ENCODE measurements at places on chromosomes 1 and 21.

DNA sequence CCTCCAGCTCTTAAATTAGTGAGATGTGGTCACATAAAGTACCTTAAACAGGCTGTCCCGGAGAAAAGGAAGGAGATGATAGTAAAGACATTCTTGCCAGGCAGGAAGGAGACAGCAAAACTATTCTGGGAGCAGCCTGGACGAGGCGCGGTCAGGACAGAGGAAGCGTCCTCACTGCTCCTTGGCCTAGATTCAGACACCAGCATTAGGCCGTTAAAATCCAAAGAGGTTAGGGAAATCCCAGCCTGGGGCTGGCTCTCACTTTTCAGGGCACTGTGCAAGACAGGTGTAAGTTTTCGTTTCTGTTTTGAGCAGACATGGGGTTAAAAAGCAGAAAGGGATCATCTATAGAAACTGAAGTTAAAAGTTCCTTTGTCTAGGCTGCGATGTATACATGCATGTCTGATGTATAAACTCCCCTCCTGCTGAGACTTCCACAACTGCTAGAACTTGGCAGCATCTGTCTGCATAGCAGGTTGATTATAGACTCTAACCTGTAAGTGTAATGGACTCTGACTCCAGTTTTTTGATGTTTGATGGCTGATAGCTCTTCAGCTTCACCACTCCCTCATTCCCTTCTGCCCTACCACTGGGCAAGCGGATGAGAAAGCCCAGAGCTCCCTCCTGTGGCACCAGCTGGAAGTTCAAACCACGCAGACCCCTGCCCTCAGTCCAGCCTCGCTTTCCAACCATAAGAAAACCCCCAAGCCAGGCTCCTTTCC, 21.5 kb downstream of the STPG1 start:
- DNase-seq = peak; percentile 79

GRCh38 chr1:199102239-199102638, 463.4 kb downstream of the PTPRC start:
- peak; percentile 8 for DNase-seq

DNA sequence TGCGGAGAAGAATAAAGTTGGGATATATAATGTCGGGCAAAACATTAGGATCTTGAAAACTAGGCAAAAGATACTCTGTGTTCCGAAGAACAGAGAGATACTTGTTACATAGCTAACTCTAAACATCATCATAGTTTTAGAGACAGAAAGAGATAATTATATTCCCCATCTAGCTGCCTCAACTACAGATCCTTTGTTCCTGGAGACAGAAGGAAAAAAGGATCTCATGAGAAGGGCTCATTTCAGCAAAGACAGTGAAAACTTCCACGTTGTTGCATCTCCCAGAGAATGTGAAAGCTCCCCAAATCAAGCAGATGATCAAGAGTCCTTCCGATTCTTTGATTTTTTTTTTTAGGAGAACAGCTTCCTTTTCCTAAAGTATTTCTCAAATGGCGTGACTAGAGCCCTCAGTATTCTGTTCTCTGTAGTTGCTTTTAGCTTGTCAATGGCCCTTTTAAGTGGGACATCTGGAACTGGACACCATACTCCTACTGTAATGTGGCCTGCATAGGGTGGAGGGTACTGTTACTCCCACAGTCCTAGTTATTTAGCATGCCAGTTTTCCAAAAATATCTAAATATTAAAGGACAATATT, 1048.2 kb downstream of the TTLL7 start:
- no peak for DNase-seq

- DNase-seq = no peak
Observed at GRCh38 chr1:189936861-189937260, 540.8 kb downstream of the BRINP3 start.

GRCh38 chr1:118249641-118250040, 64.6 kb upstream of the SPAG17 start:
- DNase-seq = no peak

- DNase-seq = no peak
Observed at GRCh38 chr1:2789164-2789985, 12.1 kb downstream of the TTC34 start.

- no peak for DNase-seq
Observed at GRCh38 chr1:156922986-156923669, 2.7 kb downstream of the LRRC71 start.

DNA sequence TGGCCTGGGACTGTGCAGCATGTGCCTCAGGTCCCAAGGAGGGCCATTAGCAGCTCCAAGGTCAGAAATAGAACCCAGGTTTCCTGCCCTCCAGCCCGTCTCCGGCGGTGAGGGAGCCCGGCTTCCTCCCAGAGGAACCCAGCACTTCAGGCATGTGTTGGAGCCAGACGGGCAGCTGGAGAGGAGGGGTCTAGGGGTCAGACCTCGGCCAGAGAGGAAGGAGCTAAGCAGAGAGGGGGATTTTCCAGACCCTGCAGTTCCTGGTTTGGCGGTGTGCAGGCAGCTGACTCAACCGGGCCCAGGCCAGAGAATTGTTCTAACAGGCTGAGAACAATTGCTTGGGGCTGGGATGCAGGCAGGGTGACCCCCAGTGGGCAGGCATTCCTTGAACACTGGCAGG, 37.1 kb downstream of the HSPG2 start:
- no peak for DNase-seq

DNA sequence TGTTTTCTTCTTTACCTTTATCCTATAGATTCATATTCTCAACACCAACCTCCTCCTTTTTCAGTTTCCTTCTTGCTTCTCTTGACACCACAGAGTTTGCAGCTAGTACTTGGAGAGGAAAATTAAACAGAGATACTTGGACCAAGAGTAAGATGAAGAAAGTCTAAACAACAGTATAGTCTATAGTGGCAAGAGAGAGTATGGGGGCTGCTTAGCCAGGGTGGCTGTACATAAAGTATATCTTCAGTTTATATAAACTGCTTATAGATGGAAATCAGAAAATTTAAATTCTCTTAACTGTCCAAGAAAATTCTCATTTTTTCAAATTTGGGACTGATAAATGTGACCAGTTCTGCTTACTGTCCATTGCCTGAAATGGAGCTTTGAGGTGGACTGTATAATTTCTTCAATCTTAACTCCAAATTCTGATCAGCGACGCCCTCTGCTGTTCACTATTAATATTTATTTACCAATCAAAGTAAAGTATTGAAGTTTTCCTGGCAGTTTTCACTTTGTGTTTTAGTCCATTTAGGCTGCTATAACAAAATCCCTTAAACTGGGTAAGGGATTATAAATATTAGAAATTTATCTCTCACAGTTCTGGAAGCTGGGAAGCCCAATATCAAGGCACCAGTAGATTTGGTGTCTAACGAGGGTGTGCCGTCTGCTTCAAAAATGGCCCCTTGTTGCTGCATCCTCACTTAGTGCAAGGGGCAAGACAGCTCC, 14.8 kb upstream of the METTL18 start:
- peak; percentile 34 for DNase-seq

DNA sequence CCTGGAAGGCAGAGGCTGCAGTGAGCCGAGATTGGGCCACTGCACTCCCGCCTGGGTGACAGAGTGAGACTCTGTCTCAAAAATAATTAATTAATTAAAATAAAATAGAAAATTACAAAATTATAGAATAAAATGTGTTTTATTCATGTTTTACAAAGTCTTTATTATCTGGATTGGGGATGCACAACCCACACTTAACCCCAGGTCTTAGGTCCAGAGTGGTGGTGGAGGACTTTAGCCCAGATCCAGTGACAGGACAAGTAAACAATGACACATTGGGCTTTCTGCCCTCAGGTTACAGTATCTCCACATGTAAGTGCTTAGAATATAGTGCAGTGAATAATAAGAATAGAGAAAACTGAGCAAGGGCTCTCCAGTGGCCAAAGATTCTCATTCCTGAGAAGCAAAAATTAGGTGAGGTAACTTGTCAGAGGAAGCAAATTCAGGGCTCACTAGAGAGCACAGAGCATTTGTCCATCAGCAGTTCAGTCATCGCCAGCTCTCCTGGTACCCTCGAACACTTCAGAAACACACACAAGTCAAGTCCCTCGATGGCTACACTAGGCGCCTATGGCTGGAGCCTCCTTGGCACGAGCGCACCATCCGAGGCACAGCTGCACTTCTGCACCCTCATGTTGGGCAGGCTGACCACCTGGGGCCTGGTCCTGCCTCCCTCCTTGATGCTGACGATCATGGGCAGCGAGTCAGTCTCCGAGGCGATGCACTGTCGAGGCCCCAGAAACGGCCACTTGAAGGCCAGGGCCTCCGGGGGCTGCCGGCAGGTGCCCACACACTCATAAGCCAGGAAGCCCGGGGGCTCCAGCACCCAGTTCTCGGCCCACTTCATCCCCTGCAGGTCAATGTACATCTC, 2.6 kb downstream of the LEFTY1 start:
- no peak for DNase-seq

- DNase-seq = peak; percentile 25
Observed at GRCh38 chr1:64006276-64007051, 197.0 kb upstream of the UBE2U start.

- DNase-seq = no peak
Observed at GRCh38 chr1:161505686-161506085, 429 bp downstream of the FCGR2A start.

- no peak for DNase-seq
Observed at GRCh38 chr1:187903223-187903622, 1074.5 kb downstream of the PLA2G4A start.

GRCh38 chr21:31837618-31838390, 35.0 kb upstream of the HUNK start:
- DNase-seq = no peak
